Lower leg skin (tissue), 4 donors: ENCODE measurements at places on chromosomes 11 and 22.

DNA sequence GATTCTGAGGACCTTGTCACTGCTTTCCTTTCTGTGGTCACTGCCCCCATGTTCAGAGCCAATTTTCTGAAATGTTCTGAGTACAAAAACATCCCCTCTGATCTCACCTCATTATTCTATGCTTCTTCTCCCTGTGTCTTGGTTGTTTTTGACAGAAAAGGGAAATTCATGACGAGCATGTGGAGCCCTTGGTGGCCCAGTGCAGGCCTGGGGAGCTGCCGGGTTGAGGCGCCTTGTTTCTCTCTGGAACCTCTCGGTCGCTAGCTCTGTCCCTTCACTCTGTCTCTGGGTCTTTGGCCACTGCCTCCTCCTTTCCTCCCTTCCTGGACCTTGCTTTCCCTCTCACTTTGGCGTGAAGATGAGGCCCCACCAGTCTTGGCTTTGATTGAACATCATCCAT is 63.0 kb upstream of the THY1 start:
- DNase-seq, result peak; percentile 8

- no peak for DNase-seq
Observed at GRCh38 chr11:127133061-127133460, 132.5 kb upstream of the KIRREL3 start.

- no peak for DNase-seq
Observed at GRCh38 chr11:65591939-65592857, 3.4 kb downstream of the KCNK7 start.

DNA sequence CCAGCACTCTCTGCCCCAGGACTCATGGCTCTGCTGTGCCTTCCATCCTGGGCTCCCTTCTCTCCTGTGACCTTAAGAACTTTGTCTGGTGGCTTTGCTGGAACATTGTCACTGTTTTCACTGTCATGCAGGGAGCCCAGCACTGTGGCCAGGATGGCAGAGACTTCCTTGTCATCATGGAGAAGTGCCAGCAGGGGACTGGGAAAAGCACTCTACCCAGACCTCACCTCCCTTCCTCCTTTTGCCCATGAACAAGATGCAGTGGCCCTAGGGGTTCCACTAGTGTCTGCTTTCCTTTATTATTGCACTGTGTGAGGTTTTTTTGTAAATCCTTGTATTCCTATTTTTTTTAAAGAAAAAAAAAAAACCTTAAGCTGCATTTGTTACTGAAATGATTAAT is 2.9 kb upstream of the TTC36 start:
- no peak for DNase-seq

DNA sequence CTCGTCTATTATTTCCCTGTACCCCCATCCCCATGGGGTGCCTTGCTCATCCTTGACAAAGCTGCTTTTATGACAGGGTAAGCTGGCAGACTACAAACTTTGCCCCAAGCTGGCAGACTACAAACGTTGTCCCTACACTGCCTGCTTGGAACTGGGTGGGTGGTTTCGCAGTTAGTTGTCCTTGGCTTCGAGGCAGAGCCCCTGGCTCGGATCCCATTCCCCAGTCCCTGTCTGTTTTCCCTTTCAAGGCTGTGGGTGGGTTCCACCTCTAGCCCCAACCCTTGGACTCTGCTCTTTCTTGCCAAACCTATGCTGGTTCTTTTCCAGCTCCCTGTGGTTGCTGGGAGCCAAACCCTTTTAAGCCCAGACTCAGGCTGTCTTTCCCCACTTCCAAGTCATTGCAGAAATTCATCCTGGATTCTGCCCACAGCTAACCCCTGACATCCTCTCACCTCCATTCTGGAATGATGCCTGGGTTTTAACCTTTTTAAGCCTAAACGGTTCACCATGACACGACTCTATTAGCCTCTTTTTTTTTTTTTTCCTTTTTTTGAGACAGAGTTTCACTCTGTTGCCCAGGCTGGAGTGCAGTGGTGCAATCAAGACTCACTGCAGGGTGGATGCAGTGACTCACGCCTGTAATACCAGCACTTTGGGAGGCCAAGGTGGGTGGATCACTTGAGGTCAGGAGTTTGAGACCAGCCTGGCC is 9.2 kb upstream of the RBM14 start:
- peak; percentile 53 for DNase-seq

- DNase-seq, result no peak
Observed at GRCh38 chr11:118175993-118176777, at the start of gene SCN2B. TSS of gene SCN2B (minus strand) at chr11:118176639. CDS start at chr11:118176431, 208 bp downstream.

GRCh38 chr11:119785131-119785530 is 56.1 kb upstream of the NECTIN1 start:
- no peak for DNase-seq

DNA sequence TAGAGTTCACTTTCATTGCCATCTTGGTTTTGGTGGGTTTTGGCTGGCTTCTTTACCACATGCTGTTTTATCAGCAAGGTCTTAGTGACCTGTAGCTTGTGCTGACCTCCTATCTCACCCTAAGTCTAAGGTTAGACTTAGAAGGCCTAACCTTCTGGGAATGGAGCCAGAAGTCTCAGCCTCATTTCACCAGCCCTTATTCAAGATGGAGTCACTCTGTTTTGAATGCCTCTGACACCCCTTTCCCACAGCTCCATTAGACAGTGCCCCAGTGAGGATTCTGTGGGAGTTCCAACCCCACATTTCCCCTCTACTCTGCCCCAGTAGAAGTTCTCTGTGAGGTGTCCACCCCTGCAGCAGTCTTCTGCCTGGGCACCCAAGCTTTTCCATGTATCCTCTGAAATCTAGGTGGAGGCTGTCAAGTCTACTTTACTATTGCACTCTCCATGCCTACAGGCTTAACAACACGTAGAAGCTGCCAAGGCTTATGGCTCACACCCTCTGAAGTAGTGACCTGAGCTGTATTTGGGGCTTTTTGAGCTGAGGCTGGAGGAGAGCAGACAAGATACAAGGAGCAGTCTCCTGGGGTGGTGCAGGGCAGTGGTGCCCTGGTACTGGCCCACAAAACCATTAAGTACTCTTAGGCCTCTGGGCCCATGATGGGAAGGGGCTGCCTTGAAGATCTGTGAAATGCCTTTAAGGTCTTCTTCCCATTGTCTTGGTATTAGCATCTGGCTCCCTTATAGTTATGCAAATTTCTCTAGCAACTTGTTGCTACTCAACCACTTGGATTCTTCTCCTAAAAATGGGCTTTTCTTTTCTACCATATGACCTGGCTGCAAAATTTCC is 65.9 kb upstream of the SC5D start:
- DNase-seq, result no peak

DNA sequence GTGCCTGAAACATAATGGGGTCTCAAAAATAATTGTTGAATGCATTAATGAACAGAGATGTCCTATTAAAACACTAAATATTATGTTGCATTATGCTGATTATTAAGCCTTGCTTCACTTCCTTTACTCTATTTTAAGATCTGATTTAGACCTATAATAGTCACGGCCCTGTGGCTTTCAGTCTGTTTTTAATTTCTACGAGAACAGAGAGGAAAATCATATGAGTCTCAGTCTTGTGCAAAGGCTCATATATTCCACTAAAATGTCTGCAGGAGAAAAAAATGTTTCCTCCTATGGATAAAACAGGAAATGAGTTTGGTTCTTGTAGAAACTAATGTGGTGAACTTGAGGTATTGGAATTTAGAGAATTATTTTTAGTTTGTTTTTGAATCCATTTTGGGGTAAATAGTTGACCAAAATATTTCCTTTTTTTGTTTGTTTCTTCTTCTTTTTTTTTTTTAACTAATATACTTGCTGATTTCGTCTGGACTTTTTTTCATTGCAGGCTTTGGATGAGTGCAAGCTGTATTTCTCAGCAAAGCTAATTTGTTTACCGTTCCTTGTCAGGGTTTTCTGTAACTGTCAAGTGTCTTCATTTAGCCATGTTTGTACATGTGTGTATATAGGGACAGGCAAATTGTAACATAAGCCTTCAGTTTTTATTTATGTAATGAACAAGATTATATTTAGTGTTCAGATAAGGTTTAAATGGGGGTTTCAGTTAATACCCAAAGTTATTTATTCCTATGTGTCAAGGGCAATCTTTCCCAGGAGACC is 139.1 kb upstream of the DDI1 start:
- DNase-seq, result no peak

GRCh38 chr22:28716686-28717085 is 24.9 kb downstream of the CHEK2 start:
- no peak for DNase-seq

DNA sequence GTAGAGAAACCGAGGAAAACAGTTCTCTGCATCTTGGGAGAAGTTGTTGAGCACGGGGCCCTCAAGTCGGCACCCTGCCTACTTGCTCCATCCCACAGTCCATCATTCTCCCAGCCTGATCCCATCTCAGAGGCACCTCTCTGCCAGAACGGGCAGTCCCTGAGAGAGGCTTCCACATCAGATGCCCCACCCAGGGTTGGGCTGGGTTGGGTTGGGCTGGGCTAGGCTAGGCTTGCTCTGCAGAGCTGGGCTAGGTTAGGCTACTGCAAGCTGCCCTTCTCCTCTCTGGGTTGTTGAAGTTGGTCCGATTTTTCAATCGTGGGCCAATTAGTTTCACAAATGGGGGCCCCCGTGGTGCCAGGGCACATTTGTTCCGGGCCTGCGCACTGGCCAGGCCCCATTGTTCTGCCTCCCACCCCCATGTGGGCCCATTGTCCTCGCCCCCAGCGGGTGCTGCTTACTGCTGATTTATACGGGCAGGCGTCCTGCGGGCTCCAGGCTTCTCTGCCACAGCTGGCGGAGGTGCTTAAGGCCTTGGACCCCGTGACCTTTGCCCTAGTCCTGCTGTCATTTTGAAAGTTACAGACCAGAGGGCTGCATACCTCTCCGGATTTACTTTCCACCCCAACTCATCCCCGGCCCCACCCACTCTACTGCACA is 63.7 kb upstream of the NNMT start:
- DNase-seq, result no peak

DNA sequence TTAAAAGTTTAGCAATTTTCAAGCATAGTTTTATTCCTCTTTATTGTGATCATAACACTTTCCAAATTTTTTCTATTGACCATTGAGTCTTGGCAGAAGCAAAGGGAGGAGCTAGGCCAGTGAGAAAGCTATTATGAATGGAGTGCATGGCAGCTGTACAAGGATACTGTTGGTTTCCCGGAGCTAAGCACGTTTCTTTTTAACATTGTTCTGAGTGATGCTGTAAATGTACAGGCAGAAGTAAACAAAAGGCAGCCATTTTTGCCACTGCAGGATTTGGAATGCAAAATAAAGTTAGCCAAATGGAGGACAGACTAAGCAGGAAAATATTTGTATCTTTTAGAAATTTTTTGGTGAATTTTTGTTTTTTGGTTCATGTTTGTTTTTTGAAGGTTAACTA is 16.2 kb downstream of the CBL start:
- DNase-seq, result no peak

DNA sequence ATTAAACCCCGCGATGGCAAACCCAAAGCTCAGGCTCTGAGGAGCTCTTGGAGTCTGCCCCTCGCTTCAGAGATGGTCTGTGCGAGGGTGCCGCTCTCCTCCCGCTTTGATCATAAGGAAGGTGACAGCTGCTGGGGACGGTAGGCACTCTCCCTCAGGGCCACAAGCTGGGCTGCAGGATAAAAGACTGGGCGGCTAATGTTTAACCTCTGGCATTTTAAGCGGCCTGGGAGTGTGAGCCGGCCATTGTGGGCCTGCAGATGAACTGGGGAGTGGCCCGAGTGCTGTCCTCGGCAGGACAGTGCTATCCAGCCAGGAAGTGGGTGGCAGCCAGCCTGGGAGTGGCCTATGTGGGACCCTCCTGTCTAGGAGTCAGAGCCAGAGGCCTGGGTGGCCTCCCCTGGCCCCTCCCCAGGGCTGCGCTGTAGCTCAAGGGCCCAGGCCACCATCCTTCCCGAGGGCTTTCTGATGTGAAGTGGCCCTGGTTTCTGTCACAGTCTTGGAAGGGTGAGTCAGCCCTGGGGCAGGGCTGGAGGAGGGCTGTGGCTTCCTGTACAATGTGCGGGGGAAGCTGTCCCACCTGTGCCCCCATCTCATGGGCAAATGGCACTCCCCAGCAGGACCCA is 58.7 kb upstream of the PRODH start:
- peak; percentile 75 for DNase-seq

- no peak for DNase-seq
Observed at GRCh38 chr11:116694815-116695590, 77.8 kb downstream of the BUD13 start.

GRCh38 chr11:122042981-122043380 is 73.0 kb downstream of the BLID start:
- DNase-seq, result no peak

DNA sequence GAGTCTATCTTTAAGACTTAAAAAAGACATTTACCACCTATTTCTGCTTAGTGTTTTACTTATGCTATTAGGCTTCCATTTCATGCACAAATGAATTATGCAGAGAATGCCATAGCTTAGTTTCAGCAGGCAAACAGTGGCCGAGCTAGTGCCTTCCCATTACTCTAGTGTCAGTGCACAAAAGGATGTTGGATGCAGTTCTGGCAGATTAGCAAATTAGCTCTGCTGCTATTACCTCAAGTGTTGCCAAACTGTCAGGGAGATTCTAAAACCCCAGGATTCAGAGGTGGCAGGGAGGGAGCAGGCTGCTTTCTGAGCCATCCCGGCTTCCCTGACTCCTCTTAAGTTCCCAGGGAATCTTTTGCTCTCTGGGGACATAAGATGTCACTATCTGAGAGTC is 209.4 kb upstream of the NCAM1 start:
- no peak for DNase-seq

DNA sequence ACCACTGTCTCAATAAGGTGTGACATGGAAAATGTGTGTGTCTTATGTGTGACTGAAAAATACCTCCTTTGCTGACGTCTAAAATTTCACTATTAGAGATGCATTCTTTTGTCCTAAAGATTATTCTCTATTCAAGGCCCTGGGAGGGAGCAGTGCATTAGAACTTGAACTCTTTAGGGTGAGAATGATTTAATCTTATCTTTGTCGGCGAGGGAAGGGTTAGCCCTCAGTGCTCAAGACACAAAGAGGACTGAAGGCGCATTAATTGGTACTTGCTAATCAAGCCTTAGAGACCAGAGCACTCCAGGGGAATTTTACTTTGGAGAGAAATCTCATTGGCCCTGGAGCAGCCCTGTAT is 29.8 kb upstream of the PLET1 start:
- DNase-seq, result no peak

DNA sequence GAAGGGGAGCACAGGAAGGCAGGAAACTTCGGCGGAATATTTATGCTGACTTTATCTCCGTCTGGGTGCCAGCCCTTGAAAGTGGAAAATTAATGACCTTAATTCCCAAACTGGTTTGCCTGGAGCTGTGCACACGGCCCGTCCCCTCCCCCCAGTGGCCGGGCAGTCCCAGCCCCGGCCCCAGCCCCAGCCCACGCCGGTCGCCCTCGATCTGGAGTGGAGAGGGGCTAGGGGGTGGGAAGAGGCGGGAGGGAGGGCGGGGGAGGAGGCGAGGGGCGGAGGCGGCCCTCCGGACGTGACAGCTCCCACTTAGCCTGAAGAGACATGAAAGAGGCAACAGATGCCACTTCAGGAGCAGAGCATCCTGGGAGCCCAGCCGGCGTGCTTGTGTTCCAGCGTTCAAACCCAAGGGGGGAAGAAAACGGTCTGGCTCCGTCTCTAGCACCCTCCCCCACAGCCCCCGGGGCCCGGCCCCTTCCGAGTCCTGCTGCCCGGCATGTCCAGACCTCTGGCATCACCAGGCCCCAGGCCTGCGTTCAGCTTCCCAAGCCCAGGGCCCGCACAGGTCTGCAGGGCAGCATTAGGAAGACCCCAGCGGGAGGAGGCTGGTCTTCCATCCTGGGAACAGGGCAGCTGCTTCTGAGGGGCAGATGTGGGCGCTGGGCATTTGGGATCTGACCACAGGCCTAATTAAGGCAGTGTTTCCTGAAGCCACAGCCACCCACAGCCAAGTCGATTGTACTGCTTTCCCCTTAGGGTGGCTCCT is 20.0 kb upstream of the LMO1 start:
- peak; percentile 13 for DNase-seq

GRCh38 chr11:67542971-67543370 is 19.7 kb upstream of the CABP2 start:
- DNase-seq, result no peak

GRCh38 chr11:2071748-2072385 is 67.3 kb downstream of the IGF2 start:
- DNase-seq, result no peak
